Activated T-cell treated with anti-CD3 and anti-CD28 coated beads, Interleukin-2, amount 50 U/mL, for 24 hours (primary cell): ENCODE measurements at places on chromosomes 13 and 19.

DNA sequence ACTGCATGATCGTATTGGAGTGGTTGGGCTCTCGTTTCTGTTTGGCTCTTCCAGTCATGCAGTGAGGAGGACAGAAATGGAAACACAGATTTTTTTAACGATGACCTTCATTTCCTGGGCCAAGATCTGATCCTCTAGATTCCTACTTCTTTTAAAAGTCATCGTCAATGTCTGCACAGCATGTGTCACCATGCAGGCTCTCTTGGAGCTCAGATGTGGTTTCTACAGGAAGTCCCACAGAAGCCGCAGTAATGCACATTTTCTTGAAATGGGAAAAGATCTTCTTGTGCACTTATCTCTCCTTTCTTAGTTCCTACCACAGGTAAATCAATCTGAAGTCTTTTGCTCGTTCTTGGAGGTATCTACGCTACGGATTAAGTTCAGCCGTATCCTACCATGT, 626.9 kb downstream of the EFNB2 start:
- no peak for DNase-seq

GRCh38 chr13:105037110-105037509, 1498.4 kb downstream of the EFNB2 start:
- DNase-seq, result no peak

- no peak for DNase-seq
Observed at GRCh38 chr19:14166999-14167575, 30.7 kb upstream of the ASF1B start.

GRCh38 chr13:113969973-113970611, 3.8 kb downstream of the C13orf46 start:
- no peak for DNase-seq

- DNase-seq, result no peak
Observed at GRCh38 chr13:38697197-38697596, 10.3 kb downstream of the FREM2 start.

- no peak for DNase-seq
Observed at GRCh38 chr13:93709506-93710244, 483.1 kb downstream of the GPC6 start.
